ENCODE measurements at places on chromosomes 6 and 20.

- no peak for DNase-seq
Observed at GRCh38 chr6:44217332-44218143, 812 bp downstream of the MYMX start.

DNA sequence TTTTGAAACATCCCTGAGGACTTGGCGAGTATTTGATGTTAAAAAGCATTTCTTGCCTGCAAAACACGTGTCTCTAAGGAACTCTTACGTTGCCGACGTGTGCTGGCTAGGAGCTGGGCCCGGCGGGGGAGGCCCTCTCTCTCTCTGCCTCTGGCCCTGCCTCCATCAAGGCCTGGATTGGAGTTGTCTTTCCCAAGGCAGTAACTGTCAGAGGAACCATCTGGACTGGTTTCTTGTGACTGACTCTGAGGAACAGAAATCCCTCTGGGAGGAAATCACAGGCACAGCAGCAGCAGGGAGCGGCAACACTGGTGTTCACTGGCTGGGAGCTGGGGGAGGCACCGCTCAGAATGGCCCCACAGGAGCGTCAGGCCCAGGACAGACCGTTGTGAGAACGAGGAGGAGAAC is 244.2 kb downstream of the NRN1 start:
- DNase-seq: no peak

DNA sequence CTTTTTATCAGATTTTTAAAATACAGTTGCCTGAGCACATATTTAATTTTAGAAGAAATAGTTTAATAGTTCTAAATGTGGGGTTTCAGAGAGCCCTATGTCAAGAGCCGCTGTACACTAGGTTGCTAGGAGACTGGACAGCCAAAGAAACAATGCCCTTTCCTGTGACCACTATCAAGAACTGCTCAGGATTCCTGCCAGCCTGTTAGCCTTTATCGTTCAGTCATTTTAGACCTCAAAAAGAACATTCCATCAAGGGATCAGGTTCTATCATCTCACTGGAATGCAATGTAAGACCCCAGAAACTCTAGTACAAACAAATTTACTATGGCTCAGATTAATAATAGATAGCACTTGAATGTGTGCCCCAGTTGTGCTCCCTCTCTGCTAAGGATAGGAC is 181.2 kb upstream of the CCN2 start:
- DNase-seq: no peak

DNA sequence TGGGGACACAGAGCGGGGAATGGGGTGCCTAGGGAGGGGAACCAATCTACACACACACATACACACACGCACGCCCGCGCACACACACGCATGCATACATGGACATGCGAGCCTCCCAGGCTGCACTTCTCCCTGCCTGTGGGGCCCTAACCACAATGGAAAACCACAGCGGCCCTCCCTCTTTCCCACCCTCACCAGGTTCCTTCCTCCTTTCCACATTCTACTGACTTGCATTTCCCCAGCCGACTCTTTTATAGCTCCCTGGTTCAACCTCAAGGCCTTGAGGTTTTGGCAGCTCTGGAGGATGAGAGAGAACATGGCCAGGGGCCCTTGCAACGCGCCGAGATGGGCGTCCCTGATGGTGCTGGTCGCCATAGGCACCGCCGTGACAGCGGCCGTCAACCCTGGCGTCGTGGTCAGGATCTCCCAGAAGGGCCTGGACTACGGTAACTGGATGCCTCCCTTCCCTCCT is at the start of gene BPI:
Gene BPI (plus strand): TSS at position 249 of the 472 bp plus-strand sequence. CDS start 68 bp downstream, at position 317.
- DNase-seq: no peak

DNA sequence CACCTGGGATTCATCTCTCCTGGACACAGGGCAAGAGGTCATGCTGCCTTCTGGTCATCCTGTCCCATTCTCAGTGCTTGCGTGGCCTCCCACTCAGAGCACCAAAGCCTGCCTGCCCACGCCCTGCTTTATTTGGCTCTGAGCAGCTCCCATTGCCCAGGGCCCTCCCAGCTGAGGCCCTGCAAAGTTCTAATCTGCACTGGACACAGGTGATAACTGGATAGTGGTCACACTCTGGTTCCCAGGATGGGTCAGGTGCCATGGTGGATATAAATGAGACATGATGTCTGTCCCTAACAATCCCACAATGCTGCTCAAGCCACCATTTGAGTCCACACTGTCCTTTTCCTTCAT is 39.5 kb downstream of the CPXM1 start:
- DNase-seq: no peak

- DNase-seq: no peak
Observed at GRCh38 chr20:8647961-8648441, 420.9 kb upstream of the PLCB4 start.

DNA sequence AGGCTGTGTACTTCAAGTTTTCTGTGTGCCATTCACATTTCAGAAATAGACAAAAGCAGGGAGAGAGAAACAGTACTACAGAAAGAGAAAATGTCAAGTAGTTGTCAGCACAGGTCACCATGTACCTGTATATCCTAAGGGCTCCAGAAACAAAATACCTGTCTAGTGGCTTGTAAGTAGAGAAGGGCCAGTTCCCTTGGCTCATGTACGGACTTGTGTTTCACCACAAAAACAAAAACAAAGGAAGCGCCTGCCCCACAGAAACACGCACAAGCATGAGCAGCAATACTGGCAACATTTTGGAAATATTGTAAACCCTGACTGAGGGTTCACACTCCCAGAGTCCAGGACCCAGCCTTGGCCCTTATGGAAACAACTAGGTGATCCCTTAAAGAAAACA is 44.3 kb downstream of the CNKSR3 start:
- no peak for DNase-seq

GRCh38 chr6:158337332-158337731 is 25.1 kb downstream of the TULP4 start:
- DNase-seq: no peak

GRCh38 chr6:165552248-165552736 is 110.7 kb downstream of the PDE10A start:
- no peak for DNase-seq

- no peak for DNase-seq
Observed at GRCh38 chr6:152096863-152097496, 289.5 kb downstream of the ESR1 start.

DNA sequence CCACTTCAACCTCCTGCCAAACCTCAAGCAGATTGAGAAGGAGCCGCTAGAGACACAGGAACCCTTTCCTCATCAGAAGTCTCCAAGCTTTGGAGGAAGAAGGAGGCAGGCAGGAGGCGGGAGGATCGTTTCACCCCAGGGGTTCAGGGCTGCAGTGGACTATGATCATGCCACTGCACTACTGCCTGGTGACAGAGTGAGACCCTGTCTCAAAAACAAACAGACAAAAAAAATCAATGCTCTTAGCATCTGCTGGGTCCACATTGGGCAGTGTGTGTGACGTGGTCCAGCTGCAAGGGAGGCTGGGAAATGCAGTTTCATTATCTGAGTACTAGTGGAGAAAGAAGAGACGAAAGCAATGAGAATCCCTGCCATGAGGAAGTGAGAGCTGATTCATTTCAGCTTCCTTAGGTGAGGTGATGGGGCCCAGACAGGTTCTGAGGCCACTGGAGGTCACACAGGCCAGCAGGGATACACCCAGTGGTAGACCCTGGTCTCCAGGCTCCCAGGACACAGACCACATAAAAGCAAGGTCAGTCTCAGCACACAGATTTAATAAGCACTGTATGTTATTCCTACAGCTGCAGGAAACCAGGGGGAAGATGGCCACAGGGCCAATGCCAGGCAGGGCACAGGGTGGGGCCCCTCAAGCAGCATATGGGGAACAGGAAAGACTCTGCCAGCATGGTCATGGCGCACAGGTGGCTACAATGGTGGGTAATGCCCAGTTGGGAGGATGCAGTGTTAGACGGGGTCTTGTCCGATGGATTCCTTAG is 4.3 kb downstream of the GFRA4 start:
- no peak for DNase-seq

- no peak for DNase-seq
Observed at GRCh38 chr6:130796313-130796905, 30.8 kb upstream of the SMLR1 start.

GRCh38 chr6:35363293-35363750 is 21.0 kb downstream of the PPARD start:
- no peak for DNase-seq

DNA sequence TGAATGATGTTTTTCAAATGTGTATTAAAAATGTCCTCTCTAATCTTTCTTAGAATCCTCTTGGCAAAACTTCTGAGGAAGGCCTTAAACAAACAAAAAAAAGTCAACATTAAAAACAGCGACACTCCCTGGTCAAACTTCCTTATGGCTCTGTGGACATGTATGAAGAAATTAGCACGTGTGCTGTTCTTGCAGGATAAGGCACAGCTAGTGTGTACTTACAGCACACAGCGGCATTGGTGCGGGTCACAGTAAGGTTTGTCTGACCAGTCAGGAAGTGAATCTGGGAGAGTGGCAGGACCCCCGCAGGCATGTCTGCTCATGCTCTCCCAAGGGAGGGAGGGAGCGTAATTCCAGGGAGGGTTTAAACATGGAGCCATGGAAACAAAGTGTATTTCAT is 38.8 kb downstream of the SLC22A1 start:
- no peak for DNase-seq

GRCh38 chr20:1323830-1324597 is 4.9 kb downstream of the SDCBP2 start:
- DNase-seq: no peak

- no peak for DNase-seq
Observed at GRCh38 chr6:126788861-126789365, 329.6 kb upstream of the RSPO3 start.

- DNase-seq: no peak
Observed at GRCh38 chr20:47141350-47141921, 215.1 kb downstream of the ZMYND8 start.

DNA sequence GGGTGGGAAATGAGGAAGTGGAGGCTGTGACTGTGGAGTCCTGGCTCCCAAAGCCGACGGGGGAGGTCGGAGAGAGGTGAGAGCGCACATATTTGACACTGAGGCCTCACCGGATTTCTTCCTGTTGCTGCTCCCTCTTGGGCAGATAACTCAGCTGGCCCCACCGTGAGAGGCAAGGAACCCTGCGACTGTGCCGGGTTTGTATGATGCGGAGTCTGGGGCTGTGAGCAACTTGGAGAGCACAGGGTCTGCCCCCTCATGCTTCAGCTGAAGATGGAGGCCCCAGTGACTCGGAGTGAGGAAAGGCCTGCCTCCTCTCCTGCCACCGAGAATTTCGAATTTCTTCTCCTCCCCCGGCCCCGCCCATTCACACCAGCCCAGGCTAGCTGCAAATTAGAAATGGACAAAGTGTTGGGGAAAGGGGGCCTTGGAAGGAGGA is 160.6 kb downstream of the GRM4 start:
- no peak for DNase-seq

DNA sequence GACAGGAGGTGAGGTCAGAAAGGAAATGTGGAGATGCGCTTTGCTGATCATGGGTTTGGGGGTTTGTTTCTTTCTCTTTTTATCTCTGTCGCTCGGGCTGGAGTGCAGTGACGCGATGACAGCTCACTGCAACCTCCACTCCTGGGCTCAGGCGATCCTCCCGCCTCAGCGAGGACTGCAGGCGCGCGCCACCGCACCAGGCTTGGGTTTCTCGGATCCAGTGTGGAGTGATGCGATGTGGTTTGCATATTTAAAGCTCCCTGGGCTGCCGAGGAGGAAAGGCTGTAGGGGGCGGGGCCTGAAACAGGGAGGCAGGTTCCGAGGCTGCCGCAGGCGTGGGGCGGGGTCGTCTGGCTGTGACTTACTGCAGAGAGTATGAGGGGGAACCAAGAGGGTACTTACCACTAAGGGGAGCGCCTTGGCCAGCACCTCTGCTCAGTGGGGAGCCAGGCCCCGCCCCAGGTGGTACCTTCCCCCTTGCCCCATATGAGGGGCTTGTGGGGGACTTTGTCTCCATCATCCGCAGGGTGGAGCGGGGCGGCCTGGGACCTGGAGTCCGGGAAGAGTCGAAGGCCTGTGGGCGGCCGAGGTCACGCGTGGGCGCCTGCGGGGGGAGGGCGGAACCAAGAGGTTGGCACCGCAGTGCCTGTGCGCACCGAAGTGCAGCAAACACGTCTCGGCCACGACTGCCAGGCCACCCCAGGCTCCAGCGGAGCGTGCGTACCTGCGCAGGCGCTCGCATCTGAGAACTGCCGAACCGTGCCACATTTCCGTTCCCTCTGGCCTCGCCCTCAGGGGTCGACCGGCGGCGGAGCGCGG is 12.7 kb upstream of the BAK1 start:
- DNase-seq: no peak

DNA sequence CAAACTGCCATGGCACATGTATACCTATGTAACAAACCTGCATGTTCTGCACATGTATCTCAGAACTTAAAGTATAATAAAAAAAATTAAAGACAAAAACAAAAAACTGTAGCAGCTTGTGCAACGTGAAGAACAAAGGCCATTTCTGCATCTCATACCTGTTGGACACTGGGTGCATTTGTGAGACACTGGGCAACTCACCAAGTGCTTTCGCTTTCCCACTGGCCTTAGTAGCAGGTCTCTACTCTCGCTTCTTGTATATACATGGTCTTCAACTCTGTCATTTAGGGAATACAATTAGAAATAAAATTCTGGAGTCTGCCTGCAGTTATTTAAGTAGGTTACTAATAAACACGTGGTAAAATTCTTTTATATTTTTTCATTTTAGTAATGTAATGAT is 423.8 kb downstream of the CBLN4 start:
- DNase-seq: no peak

DNA sequence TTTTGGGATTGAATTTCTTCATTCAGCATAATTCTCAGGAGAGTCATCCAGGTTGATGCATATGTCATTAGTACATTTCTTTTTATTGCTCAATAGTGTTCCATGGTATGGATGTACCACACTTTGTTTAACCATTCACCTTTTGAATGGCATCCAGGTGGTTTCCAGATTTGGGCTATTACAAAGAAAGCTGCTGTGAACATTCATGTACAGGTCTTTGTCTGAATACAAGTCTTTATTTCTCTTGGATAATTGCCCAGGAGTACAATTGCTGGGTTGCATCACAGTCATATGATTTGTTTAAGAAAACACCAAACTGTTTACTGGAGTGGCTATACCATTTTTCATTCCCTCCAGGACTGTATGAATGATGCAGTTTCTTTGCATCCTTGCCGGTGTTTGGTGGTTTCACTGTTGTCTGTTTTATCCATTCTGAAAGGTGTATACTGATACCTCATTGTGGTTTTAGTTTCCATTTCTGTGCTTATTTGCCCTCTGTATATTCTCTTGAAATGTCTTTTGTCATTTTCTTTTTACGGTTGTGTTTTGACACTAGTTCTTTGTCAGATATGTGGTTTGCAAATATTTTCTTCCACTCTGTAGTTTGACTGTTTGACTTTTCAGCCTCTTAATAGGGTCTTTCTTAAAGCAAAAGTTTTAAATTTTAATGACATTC is 8.8 kb downstream of the CDKAL1 start:
- no peak for DNase-seq

GRCh38 chr6:652865-653264 is 4.0 kb downstream of the HUS1B start:
- DNase-seq: no peak

GRCh38 chr6:32815996-32816395 is 806 bp downstream of the HLA-DOB start:
- no peak for DNase-seq

DNA sequence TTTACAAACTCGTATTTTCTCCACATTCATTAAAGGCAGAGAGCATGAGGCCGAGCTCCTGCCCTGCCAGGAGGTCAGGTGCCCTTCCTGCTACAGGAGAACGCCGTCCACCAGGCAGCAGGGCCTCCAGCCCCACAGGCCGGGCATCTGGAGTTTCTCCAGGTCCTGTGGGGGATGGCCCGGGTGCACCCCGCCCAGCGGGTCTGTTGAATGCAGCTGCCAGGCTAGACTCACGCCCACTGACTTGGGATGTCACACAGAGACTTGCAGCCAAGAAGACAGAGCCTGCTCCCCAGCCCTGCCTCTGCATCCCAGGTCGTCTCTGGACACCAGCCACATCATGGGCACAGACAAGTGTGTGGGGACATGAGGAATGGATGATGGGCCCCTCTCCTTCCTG is 376.4 kb downstream of the CDH4 start:
- DNase-seq: no peak

- peak; percentile 67 for DNase-seq
Observed at GRCh38 chr6:25017932-25018567, 82.3 kb upstream of the RIPOR2 start.

Measured in stimulated activated CD4-positive, alpha-beta T cell treated with anti-CD3 and anti-CD28 coated beads, TNF-alpha, amount 100 ng/mL, for 48 hours (primary cell).